ENCODE measurements at places on chromosomes 5 and 9.

GRCh38 chr9:4070266-4070665, 229.6 kb downstream of the GLIS3 start:
- no peak for DNase-seq

GRCh38 chr9:2029666-2030170, 14.6 kb downstream of the SMARCA2 start:
- DNase-seq = no peak

DNA sequence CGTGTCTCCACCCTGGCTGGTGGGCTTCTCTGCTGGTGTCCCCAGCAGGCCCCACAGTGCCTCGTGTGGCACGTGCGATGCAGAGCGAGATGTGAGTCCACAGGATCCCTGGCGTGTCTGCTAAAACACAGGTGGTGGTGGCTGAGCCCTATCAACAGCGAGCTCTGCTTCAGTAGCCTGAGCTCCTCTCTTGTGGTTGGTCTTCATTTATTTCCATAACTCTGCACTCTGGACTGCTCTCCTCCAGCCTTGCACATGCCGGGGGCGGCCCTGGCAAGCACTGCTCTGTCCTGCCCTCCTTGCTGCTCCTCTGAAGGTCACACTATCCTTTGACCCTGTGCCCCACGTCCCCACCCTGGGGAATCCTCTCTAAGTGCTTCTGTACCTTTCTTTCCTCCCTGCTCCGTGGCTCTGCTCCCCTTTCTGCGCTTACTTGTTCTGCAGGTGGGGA, 59.2 kb downstream of the NSUN2 start:
- no peak for DNase-seq

GRCh38 chr5:135986401-135986800, 31.6 kb upstream of the LECT2 start:
- DNase-seq = no peak

- DNase-seq = no peak
Measured at GRCh38 chr5:16483361-16483760, 17.8 kb upstream of the ZNF622 start.

DNA sequence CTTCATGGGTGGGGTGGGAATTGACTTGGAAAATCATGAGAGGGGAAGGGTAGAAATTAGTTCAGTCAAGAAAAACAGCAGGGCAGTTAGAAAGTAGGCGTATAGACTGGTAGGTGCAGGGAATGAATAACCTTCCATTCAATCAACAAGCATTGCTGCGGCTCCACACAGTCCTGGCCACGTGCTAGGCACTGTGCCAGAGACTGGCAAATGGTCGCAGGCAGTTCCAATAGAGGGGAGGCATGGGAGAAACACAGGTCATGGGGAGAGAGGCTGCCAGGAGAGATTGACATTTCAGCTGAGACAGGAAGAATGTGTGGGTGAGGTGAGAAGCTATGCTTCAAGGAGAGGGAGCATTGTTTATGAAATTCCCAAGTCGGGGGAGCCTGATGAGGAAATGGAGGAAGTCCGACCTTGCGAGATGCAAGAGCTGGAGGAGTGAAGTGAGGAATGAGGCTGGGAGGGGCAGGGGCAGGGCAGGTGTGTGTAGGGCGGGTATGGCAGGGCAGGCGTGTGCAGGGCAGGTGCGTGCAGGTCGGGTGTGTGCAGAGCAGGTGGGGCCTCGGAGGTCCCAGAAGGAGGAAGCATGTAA, 54.4 kb upstream of the PPARGC1B start:
- no peak for DNase-seq

GRCh38 chr9:89690334-89690912, 85.6 kb downstream of the GADD45G start:
- DNase-seq = no peak

DNA sequence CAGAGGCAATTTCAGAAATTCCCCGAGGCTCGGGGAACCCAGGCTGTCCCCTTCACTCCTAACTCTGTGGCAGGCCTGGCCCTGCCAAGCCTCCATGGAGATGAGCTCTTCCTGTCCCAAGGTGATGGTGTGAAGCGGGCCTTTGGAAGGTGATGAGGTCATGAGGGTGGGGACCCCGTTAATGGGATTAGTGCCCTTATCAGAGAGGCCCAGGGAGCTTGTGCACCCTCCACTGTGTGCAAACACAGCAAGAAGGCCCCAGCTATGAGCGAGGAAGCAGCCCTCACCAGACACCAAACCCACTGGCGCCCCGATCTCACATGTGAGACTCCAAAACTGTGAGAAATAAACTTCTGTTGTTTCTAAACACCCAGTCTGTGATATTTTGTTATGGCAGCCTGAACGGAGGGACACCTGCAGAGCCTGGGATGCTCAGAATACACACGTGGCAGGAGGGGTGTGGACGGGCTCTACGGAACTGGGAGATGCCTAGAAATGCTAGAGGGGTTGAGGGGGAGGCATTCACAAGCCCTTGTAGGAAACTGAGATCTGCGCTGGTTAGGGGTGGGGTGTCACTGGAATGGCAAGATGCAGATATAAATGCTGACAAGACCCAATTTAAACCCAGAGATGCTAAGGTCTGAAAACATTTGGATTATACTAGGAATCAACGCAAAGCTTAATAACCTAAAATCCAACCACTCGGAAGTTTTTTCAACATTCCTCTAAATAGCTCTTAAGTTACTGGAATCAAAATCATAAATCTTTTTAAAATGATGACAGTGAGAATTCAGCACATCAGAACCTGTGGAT, 46.9 kb downstream of the ADAMTS2 start:
- DNase-seq = no peak

- peak; percentile 51 for DNase-seq
Measured at GRCh38 chr5:170597109-170597751, 93.4 kb downstream of the KCNIP1 start.

DNA sequence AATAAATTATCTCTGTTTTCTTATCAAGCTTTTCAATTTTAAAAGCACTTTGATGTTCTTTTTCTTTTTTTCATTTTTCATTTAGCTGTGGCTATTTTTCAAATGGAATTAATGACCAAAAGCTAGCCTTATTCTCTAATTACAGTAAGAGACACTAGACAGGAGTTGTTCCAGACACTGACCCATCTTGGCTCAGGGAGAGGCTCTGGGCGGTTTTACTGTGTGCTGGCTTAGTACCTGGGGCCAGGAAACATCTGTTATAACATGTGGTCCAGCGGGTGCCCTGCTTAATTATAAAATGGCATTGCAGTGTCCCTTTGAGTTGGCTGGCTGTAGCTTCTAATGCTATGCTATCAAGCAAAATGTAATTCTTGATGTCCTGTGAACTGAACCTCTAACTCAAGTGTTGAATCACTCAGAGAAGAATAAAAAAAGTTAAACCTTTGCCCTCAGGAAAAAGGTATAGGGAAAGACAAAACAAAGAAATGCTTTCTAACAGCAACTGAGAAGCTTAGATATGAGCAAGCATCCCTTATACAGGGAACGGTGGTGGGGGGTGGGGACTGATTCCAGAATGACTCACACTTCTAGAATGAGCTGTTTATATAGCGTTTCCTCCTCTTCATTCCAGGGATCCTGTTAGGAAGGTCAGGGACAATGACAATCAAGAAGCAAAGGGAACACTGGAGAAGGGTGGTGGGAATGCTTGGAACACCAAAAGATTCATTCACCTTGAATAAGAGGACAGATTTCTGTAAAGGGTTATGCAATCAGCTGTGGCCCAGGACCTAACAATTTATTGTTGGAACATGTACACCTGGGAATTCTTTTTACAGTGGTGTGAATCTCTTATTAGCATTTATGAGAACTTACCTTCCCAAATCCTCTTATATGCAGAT, 58.7 kb upstream of the NFIB start:
- no peak for DNase-seq

DNA sequence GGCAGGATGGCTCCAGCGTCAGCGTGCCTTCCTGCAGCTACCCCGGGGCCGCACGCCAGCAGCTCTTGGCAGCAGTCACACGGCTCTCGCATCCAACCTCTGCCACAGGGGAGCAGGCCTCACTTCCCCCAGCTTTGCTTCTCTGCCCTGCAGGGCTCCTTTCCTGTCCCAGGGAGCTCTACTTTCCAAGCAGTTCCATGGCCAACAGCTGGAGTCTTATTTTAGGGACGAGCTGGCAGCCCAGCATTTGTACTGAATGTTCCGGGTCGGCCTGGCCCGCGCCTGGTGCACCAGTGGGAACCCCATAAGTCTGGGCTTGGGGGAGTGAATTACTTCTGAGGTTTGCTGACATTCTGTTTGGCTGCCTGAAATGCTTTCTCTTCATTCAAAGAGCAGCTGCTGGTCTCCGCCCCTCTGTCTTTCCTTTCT, 34.6 kb downstream of the GADD45G start:
- no peak for DNase-seq

DNA sequence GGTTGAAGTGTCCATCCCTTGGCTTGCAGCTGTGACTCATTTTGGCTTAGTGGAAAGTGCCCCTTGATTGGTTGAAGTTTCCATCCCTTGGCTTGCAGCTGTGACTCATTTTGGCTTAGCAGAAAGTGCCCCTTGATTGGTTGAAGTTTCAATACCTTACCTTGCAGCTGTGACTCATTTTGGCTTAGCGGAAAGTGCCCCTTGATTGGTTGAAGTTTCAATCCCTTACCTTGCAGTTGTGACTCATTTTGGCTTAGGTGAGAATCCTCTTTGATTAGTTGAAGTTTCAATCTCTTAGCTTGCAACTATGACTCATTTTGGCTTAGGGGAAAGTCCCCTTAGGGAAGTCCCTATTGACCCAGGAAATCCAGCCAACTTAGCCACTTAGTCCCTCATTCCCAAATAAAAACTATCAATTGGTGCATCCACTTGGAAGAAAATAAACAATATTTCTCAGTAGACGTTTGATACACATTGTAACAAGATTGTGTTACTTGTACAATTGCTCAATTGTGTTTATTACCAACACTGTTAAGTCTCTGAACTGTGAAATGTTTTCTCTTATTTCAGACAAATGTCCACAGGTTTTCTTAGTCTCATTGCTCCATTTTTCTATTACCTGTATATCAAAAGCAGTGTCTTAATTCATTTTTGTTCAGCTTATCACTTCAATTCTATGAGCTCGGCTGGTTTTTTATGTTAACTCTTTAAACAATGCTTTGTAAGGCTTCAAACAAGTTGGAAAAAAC, 2308.8 kb upstream of the ACO1 start:
- peak; percentile 8 for DNase-seq

DNA sequence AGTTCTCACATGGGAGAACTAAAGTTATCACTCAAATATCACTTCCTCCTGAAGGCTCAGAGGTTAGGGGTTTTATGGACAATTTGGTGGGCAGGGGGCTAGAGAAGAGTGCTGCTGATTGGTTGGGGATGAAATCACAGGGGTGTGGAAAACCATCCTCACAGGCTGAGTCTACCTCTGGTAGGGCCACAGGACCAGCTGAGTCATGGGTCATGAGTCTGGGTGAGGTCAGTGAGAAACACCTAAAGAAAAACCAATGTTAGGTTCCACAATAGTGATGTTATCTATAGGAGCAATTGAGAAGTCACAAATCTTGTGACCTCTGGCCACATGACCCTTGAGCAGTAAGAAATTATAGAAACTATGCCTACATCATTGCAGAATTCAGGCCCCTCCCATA, 203.3 kb upstream of the TARS1 start:
- DNase-seq = no peak

DNA sequence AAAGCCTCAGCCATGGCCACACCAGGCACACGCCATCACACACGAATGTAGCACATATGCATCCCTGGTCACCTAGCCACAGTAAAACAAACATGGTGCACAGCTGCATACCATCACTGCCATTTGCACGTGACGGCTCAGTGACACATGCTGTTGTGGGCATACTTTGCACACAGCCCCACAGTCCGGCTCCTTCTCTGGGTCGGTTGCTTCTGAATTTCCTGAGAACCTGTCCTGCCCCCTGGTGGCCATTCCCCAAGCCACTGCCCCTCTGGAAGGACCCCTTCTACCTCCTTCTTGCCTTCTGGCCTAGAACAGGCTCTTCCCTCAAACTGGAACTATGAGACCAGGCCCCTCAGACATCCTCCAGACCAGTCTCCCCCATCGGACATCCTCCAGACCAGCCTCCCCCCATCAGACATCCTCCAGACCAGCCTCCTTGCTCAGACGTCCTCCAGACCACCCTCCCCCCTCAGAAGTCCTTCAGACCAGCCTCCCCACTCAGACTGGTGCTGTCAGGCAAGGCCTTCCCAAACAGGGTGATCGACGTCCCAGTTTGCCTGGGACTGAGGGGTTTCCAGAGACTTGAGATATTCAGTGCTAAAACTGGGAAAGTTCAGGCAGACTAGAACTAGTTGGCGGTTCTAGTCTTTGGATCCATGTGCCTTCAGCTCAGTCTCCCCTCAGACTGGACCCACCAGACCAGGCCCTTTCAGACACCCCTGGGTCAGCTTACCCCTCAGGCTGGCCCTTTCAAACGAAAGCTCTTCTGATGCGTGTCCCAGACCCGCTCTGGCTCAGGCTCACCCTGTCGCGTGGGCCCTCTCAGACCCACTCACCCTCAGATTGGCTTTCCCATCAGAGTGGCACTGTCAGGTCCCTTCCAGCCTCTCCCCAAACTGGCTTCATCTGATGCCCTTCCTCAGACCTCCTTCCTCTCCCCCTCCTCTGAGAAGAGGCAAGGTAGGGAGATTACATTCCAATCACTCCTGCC, 24.3 kb upstream of the ENHO start:
- DNase-seq = peak; percentile 58

DNA sequence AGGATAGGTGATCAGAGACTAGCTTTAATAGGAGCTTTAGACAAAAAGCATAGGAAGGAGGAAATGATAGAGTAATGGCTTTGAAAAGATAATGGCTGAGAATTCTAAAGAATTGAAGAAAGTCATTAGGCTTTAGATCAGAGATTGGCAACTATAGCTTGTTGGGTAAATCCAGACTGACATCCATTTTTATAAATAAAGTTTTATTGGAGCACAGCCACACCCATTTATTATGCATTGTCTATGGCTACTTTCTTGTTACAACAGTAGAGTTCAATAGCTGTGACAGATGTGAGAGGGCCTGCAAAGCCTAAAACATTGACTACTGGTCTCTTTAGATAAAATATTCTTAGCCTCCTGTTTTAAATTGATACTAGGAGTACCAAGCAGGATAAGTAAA, 40.7 kb upstream of the FYB1 start:
- no peak for DNase-seq

DNA sequence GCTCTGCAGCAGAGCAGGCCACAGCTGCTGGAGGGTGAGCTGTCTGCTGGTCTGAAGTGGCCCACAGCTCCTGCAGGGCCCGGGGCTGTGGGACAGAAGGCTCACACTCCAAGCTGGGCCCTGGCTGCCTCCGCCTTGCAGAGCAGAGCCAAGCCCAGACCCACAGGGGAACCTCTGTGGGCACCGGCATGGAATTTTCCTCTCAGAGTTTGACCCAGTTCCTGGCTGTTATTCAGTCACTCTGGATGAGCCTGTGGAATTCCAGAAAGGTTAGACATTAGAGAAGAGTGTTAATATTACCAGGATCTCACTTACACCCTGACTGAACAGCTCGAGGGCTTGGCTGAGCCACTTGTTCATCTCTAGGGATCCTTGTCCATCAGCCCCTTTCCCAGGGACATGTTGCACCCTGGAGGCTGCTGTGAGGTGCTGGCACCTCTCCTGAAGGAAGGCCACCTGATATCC, 17.5 kb downstream of the IL9 start:
- no peak for DNase-seq

GRCh38 chr9:18555105-18555883, 81.3 kb downstream of the ADAMTSL1 start:
- no peak for DNase-seq

- no peak for DNase-seq
Measured at GRCh38 chr5:39896706-39897105, 471.9 kb upstream of the DAB2 start.

All from activated T-cell treated with anti-CD3 and anti-CD28 coated beads for 48 hours (primary cell).